Chondrocyte (in vitro differentiated cells): ENCODE measurements at places on chromosomes 3 and 15. TPM values are rescaled to one million over a fixed set of nuclear protein-coding genes. Genes with fewer than 3 reads are reported as not detected.

DNA sequence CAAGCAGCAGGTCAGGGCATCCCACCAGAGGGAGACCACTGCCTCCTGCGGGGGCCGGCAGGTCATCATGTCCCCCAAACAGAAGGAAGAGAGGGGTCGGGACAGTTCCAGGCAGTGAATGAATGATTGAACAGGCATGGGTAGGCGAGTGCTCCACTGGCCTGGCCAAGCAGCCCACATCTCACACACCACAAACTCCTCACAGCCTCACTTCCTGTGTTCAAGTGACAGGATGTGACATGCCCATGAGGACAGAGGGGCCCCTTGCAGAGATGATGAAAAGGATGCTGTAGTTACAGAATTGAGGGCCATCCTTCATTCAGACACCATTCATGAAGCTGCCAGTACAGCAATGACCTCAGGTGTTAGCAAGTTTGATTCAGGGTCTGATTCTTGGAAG lies 3.7 kb downstream of the IQSEC1 start:
- H3K27ac ChIP-seq: no peak overlapping the region
- no peaks in the 10 kb centered on the region for H3K36me3 ChIP-seq
- DNase-seq: no peak
- H3K4me3 ChIP-seq: no peak overlapping the region
- H3K27me3 ChIP-seq: peaks cover 9% of the 10 kb centered on the region
- H3K4me1 ChIP-seq: peaks cover 8% of the 10 kb centered on the region

DNA sequence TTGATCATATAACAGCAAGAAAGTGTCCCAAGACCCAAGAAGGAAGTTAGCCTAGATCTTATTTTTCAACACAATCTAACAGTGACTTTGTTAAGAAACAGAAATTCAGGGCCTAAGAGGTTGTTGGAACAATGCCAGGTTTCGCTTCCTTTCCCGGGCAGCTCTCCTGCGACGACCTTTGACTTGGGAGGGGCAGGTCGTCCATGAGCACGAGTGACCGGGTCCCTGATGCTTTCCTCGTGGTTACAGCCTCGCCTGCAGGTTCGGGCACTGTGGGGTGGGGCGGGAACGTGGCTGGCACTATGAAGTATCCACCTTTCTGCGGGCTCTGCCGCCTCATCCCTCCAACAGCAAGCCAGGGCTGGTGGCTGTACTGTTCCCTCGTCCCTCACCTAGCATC lies 90.1 kb upstream of the RGMA start:
- no peak overlapping the region for H3K4me3 ChIP-seq
- no peak for DNase-seq
- H3K27me3 ChIP-seq: peaks cover 18% of the 10 kb centered on the region
- H3K36me3 ChIP-seq: no peaks in the 10 kb centered on the region
- no peak overlapping the region for H3K27ac ChIP-seq
- peaks cover 17% of the 10 kb centered on the region for H3K4me1 ChIP-seq

DNA sequence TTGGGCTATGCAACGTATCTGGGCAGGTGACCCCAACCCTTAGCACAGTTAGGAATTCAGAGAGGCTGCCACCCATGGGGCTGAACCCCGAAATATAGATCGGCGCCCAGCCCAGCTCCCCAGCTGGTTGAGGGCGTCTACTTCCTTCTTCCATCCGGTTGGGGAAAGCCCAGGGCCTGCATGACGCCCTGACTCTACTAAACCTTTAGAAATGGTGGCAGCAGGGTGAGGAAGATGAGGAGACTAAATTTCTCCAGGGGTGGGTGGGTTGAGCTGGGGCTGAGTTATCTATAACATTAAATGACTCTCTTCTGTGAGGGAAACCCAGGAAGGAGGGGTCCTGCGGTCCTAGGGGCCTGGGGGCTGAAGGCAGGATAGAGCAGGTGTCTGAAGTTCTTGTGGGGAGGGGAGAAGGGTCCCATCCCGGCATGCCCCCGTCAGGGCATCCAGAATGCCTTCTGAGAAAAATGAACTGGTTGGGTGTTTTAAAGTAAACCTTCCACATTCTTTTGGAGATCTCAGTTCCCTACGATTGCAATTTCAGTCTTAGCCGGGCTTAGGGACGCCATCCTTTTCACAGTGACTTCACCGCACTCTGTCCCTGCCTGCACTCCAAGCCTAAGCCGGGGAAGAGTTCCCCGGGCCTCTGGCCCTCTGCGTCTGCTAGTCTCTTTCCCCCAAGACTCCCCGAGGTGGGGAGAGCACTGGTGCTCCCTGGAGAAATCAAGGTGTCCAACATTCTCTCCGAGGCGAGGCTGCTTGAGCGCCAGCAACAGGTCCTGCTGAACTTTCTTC lies 28.5 kb downstream of the NR2F2 start:
- H3K4me3 ChIP-seq: peak overlapping the region; percentile 63
- no peak for DNase-seq
- peaks cover 17% of the 10 kb centered on the region for H3K27me3 ChIP-seq
- H3K4me1 ChIP-seq: peaks cover 50% of the 10 kb centered on the region
- H3K36me3 ChIP-seq: peaks cover 7% of the 10 kb centered on the region

GRCh38 chr15:32866454-32867312 lies 148.9 kb downstream of the GREM1 start:
- no peak for DNase-seq
- peaks cover 79% of the 10 kb centered on the region for H3K4me1 ChIP-seq
- peaks cover 3% of the 10 kb centered on the region for H3K36me3 ChIP-seq
- no peaks in the 10 kb centered on the region for H3K27me3 ChIP-seq
- no peak overlapping the region for H3K4me3 ChIP-seq
- H3K27ac ChIP-seq: peak overlapping the region; percentile 92

- no peak overlapping the region for H3K27ac ChIP-seq
- no peaks in the 10 kb centered on the region for H3K4me1 ChIP-seq
- H3K4me3 ChIP-seq: no peak overlapping the region
- DNase-seq: no peak
Measured at GRCh38 chr3:86740751-86741150, 250.2 kb downstream of the VGLL3 start.

DNA sequence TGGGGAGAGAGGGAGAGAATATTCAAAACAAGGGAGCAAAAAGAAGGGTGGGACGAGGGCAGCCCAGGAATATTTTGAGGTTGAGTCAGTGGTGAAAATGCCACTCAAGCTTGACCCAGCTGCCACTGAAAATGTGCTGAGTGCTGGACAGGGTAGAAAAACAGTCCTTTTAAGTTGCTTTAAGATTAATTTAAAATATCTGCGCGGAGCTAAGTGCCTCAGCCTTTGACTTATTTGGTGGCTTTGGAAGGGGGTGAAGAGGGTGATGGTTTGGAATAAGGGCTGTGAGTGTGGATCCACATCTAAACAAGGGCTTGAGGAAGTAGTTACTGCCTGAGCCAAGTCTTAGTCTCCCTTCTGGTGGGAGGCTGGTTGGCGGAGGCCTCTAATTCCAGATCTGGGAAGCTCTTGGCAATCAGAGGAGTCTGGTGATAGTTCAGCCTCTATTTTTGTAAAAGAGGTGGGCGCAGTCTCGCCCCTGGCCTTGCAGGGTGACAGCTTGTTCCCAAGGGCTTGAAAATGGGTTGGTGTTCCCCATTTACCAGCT lies 280.8 kb upstream of the ROPN1 start:
- H3K27ac ChIP-seq: peak overlapping the region; percentile 84
- H3K27me3 ChIP-seq: no peaks in the 10 kb centered on the region
- DNase-seq: no peak
- no peak overlapping the region for H3K4me3 ChIP-seq

DNA sequence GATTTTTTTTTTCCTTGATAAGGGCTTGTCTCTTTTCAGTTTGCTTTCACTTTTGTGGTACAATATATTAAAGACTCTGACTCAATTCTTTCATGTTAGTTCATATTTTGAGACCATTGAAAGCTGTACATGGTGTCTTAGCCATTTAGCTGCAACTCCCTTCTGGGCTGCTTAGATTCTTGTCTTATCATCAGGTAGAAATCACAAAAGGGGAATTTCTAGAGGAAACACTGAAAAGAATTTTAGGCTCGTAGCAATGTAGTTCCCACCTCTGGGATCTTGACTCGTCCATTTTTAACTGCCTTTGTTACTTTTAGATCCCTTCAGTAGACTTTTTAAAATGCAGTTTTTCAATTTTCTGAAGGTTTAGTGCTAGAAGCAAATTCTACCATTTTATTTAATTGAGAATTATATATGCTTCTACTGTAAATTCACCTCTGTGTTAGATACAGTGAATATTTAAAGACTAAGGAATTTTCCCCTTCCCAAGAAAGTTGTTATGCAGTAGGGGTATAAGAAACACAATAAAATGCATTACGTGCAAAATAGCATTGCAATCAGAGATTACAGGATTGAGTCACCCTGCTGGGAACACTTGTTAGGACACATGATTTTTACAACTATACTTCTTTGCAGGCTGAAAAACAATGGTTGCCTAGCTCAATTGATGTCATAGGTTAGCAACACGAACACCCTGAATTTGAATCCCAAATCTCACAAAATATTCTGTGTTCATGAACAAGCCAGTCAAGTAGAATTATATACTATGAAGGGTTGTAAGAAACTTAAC lies 772.7 kb downstream of the PDCD6IP start:
- no peak overlapping the region for H3K4me3 ChIP-seq
- no peak overlapping the region for H3K27ac ChIP-seq
- H3K27me3 ChIP-seq: peaks cover 1% of the 10 kb centered on the region
- no peaks in the 10 kb centered on the region for H3K4me1 ChIP-seq
- H3K36me3 ChIP-seq: no peaks in the 10 kb centered on the region

DNA sequence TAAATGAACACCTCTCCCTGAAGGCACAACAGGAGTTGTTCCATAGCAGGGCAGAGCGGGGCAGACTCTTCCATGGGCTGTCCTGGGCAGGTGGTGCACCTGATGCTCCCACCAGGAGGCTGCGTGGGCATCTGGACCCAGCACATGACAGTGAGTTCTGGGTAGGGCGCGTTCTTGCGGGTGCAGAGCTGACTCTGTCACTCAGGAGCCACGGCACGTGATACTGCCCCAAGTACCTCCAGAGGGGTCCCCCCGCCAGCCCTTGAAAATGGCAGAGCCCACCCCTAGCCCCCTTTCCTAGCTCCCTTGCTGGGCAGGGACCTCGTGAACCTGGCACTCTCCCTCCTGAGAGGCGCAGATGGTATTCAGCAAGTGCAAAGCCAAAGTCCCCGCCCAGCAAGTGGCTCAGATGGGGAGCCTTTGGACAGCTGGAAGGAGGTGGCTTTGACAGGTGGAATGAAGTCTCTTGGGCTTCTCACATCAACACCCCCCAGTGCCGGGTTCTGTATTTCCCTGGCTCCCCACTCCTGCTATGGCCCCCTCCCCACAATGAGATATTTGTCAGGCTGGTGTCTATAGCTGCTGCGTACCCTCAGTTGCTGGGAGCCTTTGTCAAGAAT lies 172.1 kb downstream of the TBC1D2B start:
- peaks cover 5% of the 10 kb centered on the region for H3K36me3 ChIP-seq
- no peak overlapping the region for H3K4me3 ChIP-seq
- H3K4me1 ChIP-seq: peaks cover 33% of the 10 kb centered on the region
- no peak overlapping the region for H3K27ac ChIP-seq

- peak overlapping the region; percentile 85 for H3K27ac ChIP-seq
- H3K36me3 ChIP-seq: no peaks in the 10 kb centered on the region
- peaks cover 78% of the 10 kb centered on the region for H3K4me1 ChIP-seq
- no peaks in the 10 kb centered on the region for H3K27me3 ChIP-seq
- no peak for DNase-seq
Measured at GRCh38 chr15:70799667-70800450, 36.5 kb upstream of the UACA start.

DNA sequence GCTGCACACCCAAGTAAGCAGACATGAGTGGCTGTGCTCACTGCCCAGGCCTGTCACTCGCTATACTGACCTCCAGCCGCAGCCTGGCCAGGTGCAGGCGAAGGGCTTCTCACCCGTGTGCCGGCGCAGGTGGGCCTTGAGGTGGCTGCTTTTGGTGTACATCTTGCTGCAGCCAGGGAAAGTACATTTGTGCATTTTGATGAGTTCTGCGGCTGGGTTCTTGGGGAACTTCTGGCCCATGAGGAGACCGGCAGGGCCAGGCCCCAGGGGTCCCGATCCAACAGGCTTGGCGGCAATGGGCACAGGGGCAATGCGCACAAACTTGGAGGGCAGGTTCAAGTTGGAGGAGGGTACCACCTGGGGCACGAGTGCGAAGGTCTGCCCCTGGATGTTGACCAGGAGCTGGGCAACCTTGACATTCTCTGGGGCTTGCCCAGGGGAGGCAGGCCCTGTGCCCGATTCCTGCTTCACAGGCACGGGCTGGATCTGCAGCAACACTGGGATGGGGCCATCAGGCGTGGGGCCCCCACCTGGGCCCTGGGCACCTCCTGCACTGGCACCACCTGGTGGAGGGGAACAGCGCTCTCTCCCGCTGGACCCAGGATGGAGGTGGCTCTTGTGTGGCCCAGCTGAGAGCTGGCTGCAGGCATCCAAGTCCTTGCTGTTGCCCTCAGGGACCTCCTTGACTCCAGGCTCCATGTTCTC lies 5.3 kb downstream of the KLF15 start:
- no peak overlapping the region for H3K27ac ChIP-seq
- no peak overlapping the region for H3K4me3 ChIP-seq
- peaks cover 12% of the 10 kb centered on the region for H3K4me1 ChIP-seq
- DNase-seq: peak; percentile 81
- no peaks in the 10 kb centered on the region for H3K27me3 ChIP-seq

DNA sequence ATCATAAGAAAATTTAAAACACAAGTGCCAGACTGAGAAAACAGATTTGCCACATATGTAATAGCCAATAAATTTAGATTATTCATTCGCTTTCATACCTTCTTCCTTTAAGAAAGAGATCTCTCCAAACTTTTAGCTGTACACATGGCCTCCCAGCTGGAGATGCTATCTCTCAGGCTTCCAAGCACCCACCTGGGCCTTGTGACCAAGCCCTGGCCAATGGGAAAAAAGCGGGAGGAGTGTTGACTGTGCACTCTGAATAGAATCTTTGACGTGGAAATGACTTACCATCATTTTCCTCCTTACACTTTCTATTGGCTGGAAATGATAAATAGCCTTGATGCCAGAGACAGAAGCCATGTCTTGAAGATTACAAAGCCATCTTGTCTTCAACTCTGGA lies 1106.6 kb downstream of the TBL1XR1 start:
- H3K4me3 ChIP-seq: no peak overlapping the region
- H3K27ac ChIP-seq: no peak overlapping the region
- H3K4me1 ChIP-seq: peaks cover 5% of the 10 kb centered on the region
- H3K27me3 ChIP-seq: no peaks in the 10 kb centered on the region
- H3K36me3 ChIP-seq: peaks cover 8% of the 10 kb centered on the region

GRCh38 chr15:74618841-74619596 lies 3.4 kb downstream of the CLK3 start:
- H3K27me3 ChIP-seq: no peaks in the 10 kb centered on the region
- H3K4me1 ChIP-seq: peaks cover 28% of the 10 kb centered on the region
- H3K36me3 ChIP-seq: peaks cover 18% of the 10 kb centered on the region
- DNase-seq: no peak
- H3K27ac ChIP-seq: peak overlapping the region; percentile 27
- H3K4me3 ChIP-seq: no peak overlapping the region

- no peaks in the 10 kb centered on the region for H3K27me3 ChIP-seq
- H3K4me1 ChIP-seq: peaks cover 11% of the 10 kb centered on the region
- H3K27ac ChIP-seq: no peak overlapping the region
- H3K36me3 ChIP-seq: no peaks in the 10 kb centered on the region
Measured at GRCh38 chr3:42518800-42519567, 16.5 kb downstream of the VIPR1 start.

The SLC24A5 gene
- not detected in 3 replicates for total RNA-seq

The SKIL gene
- 94.0 to 177 TPM (median 96.0 TPM) in 3 replicates for total RNA-seq

The GCNT3 gene
- 0.51 to 0.79 TPM (median 0.70 TPM) in 3 replicates for total RNA-seq

The CAND2 gene
- total RNA-seq: 11.3 to 15.7 TPM (median 12.0 TPM) in 3 replicates

The ITIH3 gene
- total RNA-seq: 3.5 to 17.8 TPM (median 16.9 TPM) in 3 replicates

The CCDC39 gene
- not detected in 3 replicates for total RNA-seq

The CAMK2N2 gene
- total RNA-seq: 3.2 to 5.3 TPM (median 3.9 TPM) in 3 replicates
